ENCODE measurements at places on chromosomes 3 and 15.

- no peak for DNase-seq
These were observed 339.1 kb downstream of the SATB1 start for GRCh38 chr3:18086078-18086477.

DNA sequence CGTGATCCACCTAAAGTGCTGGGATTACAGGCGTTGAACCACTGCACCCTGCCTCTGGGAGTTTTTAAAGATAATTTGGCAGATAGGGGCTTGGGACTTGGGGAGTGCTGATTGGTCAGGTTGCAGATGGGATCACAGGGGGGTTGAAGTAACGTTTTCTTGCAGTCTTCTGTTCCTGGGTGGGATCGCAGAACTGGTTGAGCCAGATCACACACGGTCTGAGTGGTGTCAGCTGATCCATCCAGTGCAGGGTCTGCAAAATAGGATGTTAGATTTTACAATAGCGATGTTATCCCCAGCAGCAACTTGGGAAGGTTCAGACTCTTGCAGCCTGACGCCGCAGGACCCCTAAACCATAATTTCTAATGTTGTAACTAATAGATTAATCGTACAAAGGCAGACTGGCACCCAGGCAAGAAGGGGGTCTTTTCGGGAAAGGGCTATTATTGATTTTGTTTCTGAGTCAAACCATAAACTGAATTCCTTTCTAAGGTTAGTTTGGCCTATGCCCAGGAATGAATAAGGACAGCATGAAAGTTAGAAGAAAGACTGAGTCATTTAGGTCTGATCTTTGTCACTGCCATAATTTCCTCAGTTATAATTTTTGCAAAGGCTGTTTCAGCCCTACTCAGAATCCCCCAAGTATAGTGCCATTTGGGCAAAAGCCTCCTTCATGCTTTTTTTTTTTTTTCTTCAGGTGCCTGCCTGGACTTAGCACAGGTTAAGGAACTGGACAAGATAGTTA lies 1.5 kb upstream of the CA12 start:
- no peak for DNase-seq

DNA sequence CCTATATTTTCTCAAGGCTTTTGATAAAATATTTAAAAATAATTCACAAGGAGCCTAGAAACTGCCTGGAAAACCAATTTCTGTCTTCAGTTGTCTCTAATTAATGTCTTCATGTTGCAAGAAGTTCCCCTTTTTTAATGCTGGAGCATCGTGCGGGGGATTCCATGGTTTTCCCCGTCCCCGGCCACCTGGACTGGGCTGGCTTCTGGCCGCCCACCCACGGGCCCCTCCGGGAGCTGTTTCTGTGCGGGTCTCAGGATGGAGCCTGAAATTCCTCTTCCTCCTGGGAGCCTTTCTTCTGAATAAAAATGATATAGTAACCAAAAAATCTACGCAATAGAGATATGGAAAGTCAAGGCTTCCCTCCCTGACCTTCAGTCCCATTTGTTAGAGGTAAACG lies 8.1 kb upstream of the LRRK1 start:
- DNase-seq: no peak

GRCh38 chr3:124974691-124975090 lies 40.1 kb upstream of the MUC13 start:
- DNase-seq: no peak

GRCh38 chr3:40304352-40304751 lies 5.2 kb upstream of the EIF1B start:
- DNase-seq: no peak

GRCh38 chr15:49383266-49383665 lies 39.8 kb upstream of the FGF7 start:
- DNase-seq: no peak

GRCh38 chr3:37773911-37774310 lies 87.8 kb upstream of the CTDSPL start:
- DNase-seq: no peak

DNA sequence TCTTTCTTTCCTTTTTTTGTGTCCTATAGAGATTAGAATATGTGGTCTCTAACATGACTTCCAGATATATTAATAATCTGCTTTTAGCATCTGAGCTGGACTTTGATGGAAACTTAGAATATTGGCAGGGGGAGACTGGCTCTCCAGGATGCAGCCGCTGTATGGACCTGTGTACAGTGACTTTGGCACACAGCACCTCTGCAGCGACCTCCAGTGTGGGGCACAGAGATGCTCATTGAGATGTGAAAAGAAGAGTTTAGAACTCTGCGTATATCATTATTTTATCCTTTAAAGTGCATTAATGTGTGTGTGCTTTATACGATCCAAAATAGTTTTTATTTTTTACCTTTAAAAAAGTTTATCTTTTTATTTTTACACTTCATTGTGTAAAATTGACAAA lies 18.3 kb downstream of the CFAP161 start:
- DNase-seq: no peak

DNA sequence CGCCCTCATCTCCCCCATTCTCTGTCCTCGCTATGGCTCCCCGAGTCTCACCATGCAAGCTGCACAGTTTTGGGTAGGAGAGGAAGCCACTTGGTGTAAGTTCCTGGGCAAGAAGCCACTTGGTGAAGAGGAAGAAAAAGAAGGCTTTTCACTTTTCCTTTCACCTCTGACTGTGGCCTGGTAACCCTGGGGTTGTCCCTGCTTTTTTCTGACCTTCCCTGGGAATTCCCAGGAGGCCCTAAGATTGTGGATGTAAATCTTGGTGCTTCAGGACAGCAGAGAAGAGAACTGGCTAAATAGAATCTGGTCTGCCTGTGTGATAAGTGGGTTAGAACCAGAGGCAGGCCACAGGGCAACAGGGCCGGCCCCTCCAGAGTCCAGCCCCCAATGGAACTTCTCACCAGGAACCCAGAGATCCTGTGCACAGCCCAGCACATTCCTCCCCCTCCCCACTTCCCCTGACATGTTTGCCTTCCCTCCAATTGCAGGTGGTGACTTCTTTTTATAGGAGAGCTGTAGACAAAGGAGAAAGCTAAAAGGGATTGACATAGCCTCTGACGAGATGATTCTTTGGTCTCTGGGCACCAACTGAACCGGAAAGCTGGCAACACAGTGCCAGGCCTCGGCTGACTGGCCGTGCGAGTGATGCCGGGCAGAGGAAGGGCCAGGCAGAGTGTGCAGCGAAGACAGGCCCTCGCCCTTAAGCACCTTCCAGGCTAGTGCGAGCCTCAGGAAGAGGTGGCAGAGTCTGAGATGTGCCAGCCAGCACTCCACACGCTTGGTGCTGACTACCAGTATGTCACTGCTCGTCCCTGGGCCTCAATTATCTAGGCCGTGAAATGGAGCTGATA lies 19.4 kb upstream of the SKOR1 start:
- DNase-seq: no peak

DNA sequence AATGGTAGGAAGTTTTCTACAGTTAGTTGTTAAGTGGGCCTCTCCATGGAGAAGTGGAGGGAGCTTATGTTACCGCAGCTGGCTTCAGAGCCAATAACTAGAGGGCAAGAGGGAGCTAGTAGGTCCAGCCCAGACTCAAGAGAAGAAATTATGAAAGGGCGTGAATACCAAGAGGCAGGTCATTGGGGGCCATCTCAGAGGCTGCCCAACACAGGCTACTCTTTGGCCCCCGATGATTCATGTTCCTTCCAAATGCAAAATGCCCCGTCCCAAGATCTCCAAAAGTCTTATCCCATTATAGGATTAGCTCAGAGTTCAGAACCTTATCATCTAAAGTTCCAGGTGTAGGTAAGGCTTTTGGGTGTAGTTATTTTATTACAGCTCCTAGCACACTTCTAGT lies 94.5 kb downstream of the FNDC3B start:
- no peak for DNase-seq

DNA sequence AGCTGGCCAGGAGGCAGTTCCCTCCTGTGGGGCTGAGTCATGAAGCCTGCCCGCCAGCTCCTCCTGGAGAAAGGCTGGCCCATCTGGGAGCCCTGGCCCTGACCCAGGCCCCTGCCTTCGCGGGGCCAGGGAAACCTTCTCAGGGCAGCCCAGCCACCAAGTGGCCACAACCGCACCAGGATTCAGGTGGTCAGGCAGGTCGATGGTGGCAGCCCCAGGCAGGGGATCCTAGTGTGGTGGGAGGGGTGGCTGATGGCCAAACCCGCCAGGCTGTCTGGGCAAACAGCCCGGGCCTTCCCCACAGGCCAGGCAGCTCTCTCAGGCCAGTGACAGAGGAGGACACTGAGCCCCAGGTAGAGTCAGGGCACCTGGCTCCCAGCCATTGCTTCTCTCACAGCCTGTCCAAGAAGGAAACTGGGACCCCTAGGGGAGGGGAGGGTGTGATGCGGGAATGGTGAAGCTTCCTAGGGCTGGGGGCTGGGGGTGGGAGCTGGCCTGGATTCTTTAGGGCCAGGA lies 1.2 kb downstream of the TWF2 start:
- DNase-seq: peak; percentile 4

DNA sequence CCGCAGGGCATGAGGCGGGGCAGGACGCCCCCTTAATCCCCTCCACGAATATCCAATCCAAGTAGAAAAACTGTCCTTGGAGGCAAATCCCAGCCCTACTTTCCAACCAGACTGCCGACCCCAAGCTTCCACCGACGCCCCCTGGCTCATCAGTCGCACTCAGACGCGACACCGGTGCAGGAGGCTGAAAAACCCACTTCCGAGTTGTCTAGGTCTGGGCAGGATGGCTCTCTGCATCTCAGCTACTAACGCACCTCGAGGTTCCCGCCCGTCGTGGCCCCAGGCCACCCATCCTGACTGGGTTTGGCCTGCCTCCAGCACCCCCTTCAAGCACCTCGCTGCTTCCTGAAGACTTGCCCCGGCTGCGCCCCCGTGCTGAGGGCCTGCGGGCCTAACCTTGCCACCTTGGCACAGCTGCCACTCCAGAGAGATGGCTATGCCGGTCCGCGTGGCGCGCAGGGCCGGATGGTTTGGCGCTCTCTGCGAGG lies 15.5 kb downstream of the RGMA start:
- DNase-seq: no peak

GRCh38 chr3:142981108-142981507 lies 17.6 kb upstream of the PAQR9 start:
- DNase-seq: no peak

DNA sequence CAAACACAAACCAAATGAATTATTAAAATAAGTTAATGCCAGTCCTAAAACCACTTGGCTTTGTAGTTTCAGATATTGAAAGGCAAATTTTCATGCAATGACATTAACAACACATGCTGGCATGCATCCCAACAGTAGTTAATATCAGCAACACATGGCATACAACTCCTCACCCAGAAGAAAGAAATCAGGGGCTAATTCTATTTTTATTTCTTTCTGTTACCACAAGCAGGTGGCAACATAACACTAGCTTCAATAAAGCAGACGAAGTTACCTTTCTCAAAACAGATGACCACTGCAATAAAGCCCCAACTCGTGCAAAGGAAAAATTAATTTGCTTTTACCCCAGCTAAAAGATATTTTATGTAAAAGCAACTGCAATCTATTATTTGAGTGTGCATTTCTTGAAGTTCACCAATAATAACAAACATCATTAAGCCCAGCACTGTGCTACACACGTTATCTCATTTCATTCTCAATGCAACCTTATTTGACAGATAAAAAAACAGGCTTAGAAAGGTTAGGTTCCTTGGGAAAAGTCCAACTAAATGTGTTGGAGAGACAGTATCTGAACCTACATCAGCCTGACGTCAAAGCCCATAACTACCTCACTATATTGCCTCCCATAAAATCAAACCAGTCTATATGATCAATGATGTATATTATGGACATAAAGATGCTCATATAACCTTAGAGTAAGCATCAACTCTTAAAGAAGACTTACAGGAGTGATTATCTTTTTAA lies 2.8 kb downstream of the TOP2B start:
- DNase-seq: no peak

DNA sequence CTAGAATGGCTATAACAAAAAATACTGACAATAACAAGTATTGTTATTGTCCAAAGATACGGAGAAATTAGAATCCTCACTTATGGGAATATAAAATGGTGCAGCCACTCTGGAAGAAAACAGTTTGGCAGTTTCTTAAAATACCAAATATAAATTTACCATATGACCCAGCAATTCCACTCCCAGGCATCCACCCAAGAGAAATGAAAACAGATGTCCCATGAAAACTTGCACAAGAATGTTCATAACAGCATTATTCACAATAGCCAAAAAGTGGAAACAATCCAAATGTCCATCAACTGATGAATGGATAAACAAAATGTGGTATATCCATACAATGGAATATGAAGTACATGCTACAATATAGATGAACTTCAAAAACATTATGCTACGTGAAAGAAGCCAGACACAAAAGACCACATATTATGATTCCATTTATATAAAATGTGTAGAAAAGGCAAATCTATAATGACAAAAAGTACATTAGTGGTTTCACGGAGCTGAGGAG lies 9.4 kb downstream of the AAGAB start:
- DNase-seq: no peak

DNA sequence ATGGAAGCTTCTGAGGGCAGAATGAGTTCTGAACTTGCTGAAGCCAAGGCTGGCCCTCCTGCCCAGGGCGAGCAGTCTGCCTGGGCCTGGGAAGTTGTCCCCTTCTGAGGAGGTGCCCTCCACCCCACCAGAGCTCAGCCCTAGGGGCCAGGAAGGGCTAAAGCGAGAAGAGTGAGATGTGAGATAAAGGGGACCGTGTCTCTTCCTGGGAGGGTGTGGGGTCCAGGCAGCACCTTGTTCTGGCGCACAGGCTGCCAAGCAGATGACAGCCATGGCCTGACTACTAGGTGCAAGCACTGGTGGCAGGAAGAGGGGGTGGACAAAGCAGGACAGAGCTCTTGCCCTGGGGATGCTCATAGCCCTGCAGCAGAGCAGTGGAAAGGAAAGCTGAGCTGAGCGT lies 3.7 kb downstream of the PAK6 start:
- DNase-seq: no peak

DNA sequence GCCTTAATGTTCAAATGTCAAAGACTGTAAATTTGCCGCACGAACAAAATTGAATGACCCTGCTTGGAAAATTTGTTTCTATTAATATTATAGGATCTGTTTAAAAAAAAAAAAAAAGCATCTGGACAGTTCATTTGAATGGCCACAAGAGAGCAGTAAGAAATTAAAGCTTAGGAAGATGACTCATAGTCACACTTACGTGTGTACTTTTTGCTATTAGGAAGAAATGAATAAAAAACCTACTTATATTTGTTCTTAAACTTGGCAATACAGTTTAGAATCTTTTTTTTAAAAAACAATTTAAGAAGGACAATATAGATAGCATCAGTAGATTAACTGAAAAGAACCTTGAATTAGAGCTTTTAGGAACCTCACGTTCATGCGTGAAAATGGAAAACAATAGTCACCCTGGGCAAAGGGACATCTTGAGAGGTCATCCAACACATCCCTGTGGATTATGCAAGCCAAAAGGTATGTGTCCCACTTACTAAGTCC lies 621.8 kb downstream of the MECOM start:
- DNase-seq: no peak

DNA sequence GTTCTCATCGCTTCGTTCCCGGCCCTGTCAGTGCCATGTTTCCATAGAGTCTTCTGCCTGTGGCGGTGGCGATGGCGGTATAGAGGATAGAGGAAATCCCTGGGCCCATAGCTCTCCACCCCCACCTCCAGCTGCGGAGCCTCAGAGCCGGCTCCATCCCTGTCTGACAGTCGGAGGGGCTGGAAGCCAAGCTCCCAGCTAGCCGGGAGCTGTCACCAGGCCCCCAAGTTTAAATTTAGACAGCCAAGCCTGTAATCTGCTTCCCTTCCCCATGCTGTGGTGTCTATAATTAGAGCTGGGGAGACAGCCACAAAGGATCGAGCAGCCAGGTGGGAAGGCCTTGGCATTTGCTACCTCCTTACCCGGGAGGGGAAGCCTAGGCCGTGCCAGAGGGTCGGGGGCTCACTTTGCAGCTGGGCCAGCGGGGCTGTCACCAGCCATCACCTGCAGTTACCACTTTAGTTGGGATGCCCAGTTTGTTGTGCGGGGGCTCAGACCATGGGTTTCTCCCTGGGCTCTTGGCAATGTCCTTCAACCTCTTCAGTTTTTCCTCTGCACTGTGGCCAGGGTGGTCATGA lies 56.3 kb upstream of the SEC13 start:
- DNase-seq: no peak

All from T-helper 17 cell (primary cell).